ENCODE measurements at places on chromosomes 2 and 18. TPM values are rescaled to one million over a fixed set of nuclear protein-coding genes. Genes with fewer than 3 reads are reported as not detected.
A peak's percentile ranks its signal among the peaks of the same experiment; 100 is the strongest.

GRCh38 chr2:187654535-187654934 is 100.3 kb upstream of the TFPI start:
- DNase-seq: no peak

DNA sequence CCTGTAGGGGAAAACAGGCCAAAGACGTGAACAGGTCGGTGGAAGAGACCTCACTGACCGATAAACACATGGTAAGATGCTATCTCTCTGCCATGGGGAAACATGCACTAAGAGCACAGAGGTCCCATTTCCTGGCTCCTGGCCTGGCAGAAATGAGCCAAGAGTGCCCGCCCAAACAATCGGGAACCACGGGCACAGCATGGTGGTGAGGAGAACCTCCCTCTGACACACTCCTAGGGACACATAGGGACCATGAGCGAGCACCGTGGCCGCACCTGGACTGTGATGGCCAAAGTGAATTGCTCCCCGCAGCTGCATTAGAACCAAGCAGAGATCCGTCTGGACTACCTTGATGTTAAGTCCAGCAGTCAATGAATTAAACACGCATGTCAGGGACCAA is 11.1 kb downstream of the HS6ST1 start:
- no peak for DNase-seq

GRCh38 chr2:28778392-28778791 is 26.8 kb downstream of the PPP1CB start:
- DNase-seq: no peak

CLASP1 gene
- total RNA-seq: 66.1 TPM

DNA sequence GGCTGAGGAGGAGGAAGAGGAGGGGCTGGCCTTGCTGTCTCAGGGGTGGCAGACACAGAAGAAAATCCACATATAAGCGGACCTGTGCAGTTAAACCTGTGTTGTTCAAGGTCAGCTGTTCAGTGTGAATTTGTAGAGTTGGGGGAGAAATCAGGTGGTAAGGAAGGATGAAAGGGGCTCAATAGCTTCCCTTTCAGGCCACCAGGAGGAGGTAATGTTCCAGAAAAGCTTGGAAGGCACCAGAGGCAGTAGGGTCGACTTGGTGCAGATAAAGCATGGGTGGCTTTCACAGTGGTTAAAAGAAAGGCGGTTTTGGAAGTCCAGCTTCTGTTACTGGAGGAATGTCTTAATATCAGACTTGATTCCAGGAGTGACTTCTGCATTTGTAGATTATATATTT is 167.4 kb downstream of the THSD7B start:
- DNase-seq: no peak

DNA sequence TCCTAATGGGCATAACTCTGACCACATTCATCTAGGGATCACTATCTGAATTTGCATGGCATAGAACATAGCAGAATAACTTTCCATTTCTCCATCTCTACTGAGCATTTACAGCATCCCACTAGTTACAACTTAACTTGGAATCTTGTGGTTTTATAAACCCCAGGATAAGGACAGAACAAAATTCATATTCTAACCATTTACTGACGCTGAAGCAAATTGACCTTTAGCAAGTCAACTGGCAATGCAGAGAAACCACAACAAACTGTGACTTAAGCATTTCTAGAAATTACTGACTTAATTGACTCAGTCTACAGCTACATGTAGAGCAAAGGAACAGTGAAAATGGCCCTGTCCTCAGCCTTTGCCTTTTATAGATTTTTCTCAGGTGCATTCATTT is 61.2 kb downstream of the DCC start:
- no peak for DNase-seq

DNA sequence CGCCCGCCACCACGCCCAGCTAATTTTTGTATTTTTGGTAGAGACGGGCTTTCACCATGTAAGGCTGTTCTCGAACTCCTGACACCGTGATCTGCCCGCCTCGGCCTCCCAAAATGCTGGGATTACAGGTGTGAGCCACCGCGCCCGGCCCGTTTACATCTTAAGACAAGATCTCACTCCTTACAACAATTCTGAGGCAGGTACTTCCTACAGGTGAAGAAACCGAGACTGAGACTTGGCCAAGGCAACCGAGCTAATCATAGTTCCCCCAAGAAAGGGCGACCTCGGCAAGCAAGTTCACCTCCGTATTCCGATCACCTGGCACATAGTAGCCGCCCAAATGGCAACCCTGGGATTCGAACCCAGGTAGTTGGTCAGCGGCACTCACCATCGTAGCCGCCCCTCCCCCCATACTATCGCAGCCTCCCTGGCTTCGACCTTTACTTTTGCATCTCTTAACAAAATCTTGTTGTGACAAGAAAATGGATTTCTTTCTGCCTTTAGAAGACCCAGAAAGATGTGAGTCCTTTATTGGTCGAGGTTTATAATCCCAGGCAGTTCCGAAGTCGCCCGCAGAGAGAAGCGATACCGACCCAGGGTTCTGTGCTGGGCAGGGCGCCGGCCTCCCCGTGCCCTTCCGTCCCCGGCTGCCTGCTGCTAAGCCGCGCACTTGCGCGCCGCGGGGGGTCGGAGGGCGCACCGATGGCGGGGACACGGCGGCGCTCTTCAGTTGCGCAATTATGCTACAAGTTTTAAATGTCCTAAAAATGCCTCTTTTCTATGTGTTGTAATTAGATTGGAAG is 1.1 kb upstream of the FZD5 start:
- no peak for DNase-seq

PPP1R1C gene
- 29.6 TPM for total RNA-seq

ALPG gene
- total RNA-seq: not detected

SUPT7L gene
- total RNA-seq: 25.4 TPM

DNA sequence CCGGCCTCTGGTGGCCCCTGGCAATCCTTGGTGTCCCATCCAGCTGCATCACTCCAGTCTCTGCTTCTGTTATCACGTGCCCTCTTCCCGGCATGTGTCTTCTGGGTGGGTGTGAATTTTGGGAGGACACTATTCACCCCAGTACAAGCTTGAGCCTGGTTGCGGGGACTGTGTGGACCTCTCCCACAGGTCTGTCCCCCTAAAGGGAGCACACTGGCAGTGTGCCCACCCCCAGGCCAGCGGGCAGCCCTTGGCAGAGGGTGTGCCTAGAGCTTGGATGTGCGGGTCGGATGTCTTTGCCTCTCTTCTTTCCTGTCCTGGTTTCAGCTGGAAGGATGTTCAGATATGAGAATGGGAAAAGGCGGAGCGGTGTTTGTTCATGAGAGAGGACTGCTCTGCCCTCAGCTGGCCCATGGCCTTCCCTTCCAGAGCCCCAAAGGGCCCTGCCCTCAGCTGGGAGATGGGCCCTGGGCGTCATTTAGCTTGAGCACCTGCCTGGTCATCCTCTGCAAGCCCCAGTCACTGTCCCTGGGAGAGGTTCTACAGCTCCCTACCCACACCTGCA is 73.2 kb downstream of the AGAP1 start:
- no peak for DNase-seq

LDLRAD4 gene
- 23.3 TPM for total RNA-seq

- DNase-seq: no peak
Measured at GRCh38 chr18:24764766-24765165, 304.3 kb downstream of the HRH4 start.

HES6 gene
- 2.7 TPM for total RNA-seq

LGALSL gene
- 13.1 TPM for total RNA-seq

KCNE4 gene
- total RNA-seq: 1.7 TPM

DNA sequence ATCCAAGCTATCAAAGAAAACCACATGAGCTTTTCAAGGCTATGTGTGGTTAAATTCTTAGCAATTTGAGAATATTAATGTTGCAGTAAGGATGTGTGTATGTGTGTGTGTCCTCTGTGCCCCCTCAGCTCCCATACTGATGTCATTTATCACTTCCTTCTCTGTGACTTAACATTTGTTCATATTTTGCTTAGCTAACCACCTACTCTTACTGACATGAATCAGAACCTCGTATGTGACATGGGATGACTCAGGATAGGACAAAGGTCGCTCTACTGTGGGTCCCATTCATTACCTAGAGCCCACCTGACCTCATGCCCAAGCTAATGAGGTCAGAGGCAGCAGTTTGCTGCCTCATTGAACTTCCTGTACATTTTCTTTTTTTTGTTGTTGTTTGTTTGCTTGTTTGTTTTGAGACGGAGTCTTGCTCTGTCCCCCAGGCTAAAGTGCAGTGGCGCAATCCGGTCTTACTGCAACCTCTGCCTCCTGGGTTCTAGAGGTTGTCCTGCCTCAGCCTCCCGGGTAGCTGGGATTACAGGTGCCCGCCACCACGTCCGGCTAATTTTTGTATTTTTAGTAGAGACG is 36.3 kb downstream of the MOGAT1 start:
- no peak for DNase-seq

- no peak for DNase-seq
Measured at GRCh38 chr2:162716122-162716521, 122.4 kb downstream of the KCNH7 start.

- no peak for DNase-seq
Measured at GRCh38 chr2:219443016-219443696, 8.5 kb downstream of the SPEG start.

GRCh38 chr2:168781191-168781817 is 21.1 kb upstream of the NOSTRIN start:
- no peak for DNase-seq

CAPN10 gene
- total RNA-seq: 24.3 TPM

PMS1 gene
- total RNA-seq: 11.1 TPM

GRCh38 chr2:150477347-150477746 is 10.1 kb downstream of the RND3 start:
- no peak for DNase-seq

CFAP65 gene
- total RNA-seq: not detected

GRCh38 chr2:72214429-72215143 is 66.9 kb upstream of the CYP26B1 start:
- no peak for DNase-seq

DNA sequence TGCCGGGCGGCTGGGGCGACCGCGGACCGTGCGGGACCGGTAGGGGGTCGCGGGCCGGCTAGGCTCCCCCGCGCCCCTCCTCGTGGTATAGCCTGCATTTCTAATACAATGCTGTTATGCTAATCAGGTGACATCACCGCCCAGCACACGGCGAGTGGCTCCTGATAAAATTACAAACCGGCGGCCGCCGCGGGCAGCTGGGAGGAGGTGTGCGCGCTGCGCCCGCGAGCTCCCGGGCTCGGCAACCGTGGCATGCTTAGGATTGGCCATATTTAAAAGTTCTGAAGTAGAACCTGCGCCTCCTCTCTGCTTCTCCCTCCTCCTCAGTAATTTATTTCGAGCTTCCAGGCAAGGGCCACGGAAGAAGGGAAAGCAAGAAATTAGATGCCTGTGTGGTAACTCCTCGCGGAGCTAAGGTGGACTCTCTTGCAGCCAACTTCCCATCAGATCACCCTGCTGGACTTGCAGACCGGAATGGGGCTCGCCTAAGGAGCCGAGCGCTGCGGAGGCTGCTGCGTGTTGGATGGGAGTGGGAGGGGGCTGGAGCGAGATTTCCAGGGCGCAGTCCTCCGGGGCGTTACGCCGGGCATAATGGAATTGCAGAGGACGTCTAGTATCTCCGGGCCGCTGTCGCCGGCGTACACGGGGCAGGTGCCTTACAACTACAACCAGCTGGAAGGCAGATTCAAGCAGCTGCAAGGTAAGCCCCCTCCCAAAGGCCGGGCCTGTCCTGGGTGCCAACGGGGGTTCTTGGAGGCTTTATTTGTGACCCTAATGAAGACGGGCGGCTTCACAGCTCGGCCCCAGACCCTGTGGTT is 102.3 kb downstream of the SPTBN1 start:
- peak; percentile 79 for DNase-seq

- no peak for DNase-seq
Measured at GRCh38 chr18:28736951-28737350, 560.0 kb upstream of the CDH2 start.

GKN2 gene
- total RNA-seq: not detected

- DNase-seq: no peak
Measured at GRCh38 chr2:230412371-230412711, 3.7 kb upstream of the SP100 start.

DNA sequence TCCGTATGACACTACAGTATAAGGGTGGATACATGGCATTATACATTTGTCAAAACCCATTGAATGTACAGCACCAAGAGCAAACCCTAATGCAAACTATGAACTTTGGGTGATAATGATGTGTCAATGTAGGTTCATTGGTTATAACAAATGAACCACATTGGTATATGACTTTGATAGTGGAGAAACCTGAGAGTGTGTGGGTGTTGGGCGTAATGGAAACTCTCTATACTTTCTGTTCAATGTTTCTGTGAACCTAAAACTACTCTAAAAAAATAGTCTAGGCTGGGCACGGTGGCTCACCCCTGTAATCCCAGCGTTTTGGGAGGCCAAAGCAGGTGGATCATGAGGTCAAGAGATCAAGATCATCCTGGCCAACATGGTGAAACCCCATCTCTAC is 6.5 kb upstream of the ACTG2 start:
- no peak for DNase-seq
